Keratinocyte (primary cell): ENCODE measurements at places on chromosomes 5 and 9. TPM values are rescaled to one million over a fixed set of nuclear protein-coding genes. Genes with fewer than 3 reads are reported as not detected.

The PLAC8L1 gene
- 0.63 to 0.69 TPM in 2 of 3 replicates, not detected in the other for polyA plus RNA-seq

The EIF4E1B gene
- polyA plus RNA-seq = not detected in 3 replicates

The CYLC2 gene
- polyA plus RNA-seq = not detected in 3 replicates

The ANXA1 gene
- 972 to 1,449 TPM (median 1,028 TPM) in 3 replicates for polyA plus RNA-seq

The CMYA5 gene
- 0.10 to 0.39 TPM (median 0.25 TPM) in 3 replicates for polyA plus RNA-seq

The PDCD1LG2 gene
- 14.7 to 20.2 TPM (median 18.8 TPM) in 3 replicates for polyA plus RNA-seq

The CCDC192 gene
- not detected in 3 replicates for polyA plus RNA-seq

The SMC2 gene
- 5.0 to 13.9 TPM (median 8.5 TPM) in 3 replicates for polyA plus RNA-seq

The C9orf85 gene
- 12.3 to 18.2 TPM (median 17.5 TPM) in 3 replicates for polyA plus RNA-seq

The OTP gene
- polyA plus RNA-seq = not detected in 3 replicates

The PCDHB7 gene
- polyA plus RNA-seq = not detected in 3 replicates

The PDE8B gene
- not detected in 3 replicates for polyA plus RNA-seq
